ENCODE measurements at places on chromosomes 4 and X. TPM values are rescaled to one million over a fixed set of nuclear protein-coding genes. Genes with fewer than 3 reads are reported as not detected.

The IL2RG gene
- total RNA-seq = 671 TPM

The HPGDS gene
- not detected for total RNA-seq

The NOX1 gene
- not detected for total RNA-seq

The CLRN2 gene
- total RNA-seq = not detected

- no peak for DNase-seq
- no peak overlapping the region for H3K4me3 ChIP-seq
These were observed 384.9 kb upstream of the NOCT start for GRCh38 chr4:138630666-138631065.

- H3K36me3 ChIP-seq = no peaks in the 10 kb centered on the region
- no peaks in the 10 kb centered on the region for H3K4me1 ChIP-seq
- H3K27me3 ChIP-seq = no peaks in the 10 kb centered on the region
- DNase-seq = no peak
- H3K27ac ChIP-seq = no peak overlapping the region
These were observed 456.1 kb downstream of the KCTD8 start for GRCh38 chr4:43992552-43992951.

GRCh38 chr4:112817933-112818593, 181.1 kb downstream of the LARP7 start:
- no peak for DNase-seq
- H3K4me3 ChIP-seq = no peak overlapping the region
- no peak overlapping the region for H3K27ac ChIP-seq
- H3K27me3 ChIP-seq = no peaks in the 10 kb centered on the region
- no peaks in the 10 kb centered on the region for H3K36me3 ChIP-seq

DNA sequence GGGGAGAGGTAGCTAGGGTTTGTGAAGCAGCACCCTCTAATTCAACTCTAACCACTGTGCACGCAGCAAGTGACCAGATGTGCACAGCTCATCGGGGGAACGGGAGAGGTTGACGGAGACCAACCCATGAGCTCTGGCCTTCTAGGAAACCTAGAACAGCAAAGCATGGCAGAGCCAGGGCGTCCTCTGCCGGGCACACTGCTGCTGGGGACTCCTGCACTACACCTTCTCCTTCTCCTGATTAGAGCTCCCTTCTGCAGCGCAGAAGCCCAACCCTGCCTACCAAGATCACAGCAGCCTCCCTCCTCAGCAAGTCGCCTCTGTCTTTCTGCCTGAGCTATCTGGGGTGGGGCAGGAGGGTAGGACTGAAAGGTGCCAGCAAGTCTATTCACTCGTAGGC, 252.3 kb upstream of the PSAPL1 start:
- no peak overlapping the region for H3K4me3 ChIP-seq
- no peaks in the 10 kb centered on the region for H3K27me3 ChIP-seq
- no peak for DNase-seq
- no peaks in the 10 kb centered on the region for H3K4me1 ChIP-seq

GRCh38 chrX:22025751-22026150, 6.4 kb upstream of the PHEX start:
- DNase-seq = no peak
- H3K4me1 ChIP-seq = no peaks in the 10 kb centered on the region
- no peak overlapping the region for H3K4me3 ChIP-seq
- H3K36me3 ChIP-seq = no peaks in the 10 kb centered on the region
- no peaks in the 10 kb centered on the region for H3K27me3 ChIP-seq
- H3K27ac ChIP-seq = no peak overlapping the region

DNA sequence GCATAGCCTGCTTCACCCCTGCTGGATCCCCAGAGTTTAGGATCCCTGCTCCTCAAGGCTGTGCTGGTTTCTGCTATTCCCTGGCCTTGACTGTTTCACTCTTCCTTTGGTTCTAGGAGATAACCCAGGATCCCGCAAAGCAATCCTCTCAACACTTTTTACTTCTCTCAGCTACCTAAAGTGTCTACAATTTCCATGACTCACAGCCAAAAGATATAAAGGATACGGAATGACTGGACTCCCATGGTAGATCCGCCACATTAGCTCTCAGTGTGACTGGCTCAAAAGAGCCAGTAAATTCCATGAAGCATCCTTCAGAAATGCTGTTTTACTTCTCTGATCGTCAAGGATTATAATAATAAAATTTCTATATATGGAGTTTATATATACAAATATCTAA, 66.3 kb upstream of the TMEM164 start:
- DNase-seq = no peak
- no peaks in the 10 kb centered on the region for H3K36me3 ChIP-seq
- H3K4me3 ChIP-seq = no peak overlapping the region

GRCh38 chr4:74108457-74109115, 9.6 kb upstream of the CXCL2 start:
- H3K4me1 ChIP-seq = no peaks in the 10 kb centered on the region
- H3K27ac ChIP-seq = no peak overlapping the region
- H3K4me3 ChIP-seq = no peak overlapping the region
- DNase-seq = no peak
- H3K27me3 ChIP-seq = no peaks in the 10 kb centered on the region
- no peaks in the 10 kb centered on the region for H3K36me3 ChIP-seq

Data from naive thymus-derived CD4-positive, alpha-beta T cell (primary cell).